ENCODE measurements at places on chromosomes 1 and 21.

DNA sequence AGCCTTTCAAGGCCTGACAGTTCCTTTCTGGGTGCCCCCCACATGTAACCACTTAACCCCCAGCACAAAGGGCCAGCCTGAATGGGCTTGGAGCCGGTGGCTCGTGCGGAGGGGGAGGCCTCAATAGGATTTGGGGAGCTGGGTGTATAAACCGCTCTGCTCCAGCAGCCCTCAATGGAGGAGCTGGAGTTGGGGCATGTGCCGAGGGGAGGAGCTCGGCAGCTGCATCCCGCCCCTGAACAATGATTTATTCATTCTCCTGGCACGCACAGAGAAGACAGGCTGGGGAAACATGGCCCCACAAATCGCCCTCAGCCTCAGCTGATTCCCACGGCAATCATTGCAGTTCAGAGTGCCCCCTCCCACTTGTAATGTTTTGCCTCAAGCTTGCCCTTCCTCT lies 6.9 kb upstream of the C1orf216 start:
- peaks cover 2% of the 10 kb centered on the region for H3K27me3 ChIP-seq
- peaks cover 24% of the 10 kb centered on the region for H3K4me1 ChIP-seq
- peak overlapping the region; percentile 79 for H3K4me3 ChIP-seq
- H3K36me3 ChIP-seq = peaks cover 9% of the 10 kb centered on the region

DNA sequence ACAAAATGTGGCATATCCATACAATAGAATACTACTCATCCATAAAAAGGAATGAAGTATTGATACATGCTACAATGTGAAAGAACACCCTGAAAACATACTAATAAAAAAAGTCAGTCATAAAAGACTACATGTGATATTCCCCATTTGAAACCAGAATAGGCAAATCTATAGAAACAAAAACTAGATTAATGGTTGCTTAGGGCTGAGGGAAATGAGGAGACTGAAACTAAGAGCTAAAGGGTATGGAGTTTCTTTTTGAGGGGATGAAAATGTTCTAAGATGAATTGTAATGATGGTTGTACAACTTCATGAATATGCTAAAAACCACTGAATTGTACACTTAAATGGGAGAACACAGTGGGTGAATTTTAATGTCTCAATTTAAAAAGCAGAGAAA lies 50.9 kb downstream of the ACBD6 start:
- DNase-seq = no peak
- no peak overlapping the region for H3K4me3 ChIP-seq
- no peaks in the 10 kb centered on the region for H3K27me3 ChIP-seq
- H3K27ac ChIP-seq = no peak overlapping the region

- H3K4me3 ChIP-seq = peak overlapping the region; percentile 92
- peaks cover 24% of the 10 kb centered on the region for H3K4me1 ChIP-seq
- H3K27ac ChIP-seq = peak overlapping the region; percentile 48
- H3K27me3 ChIP-seq = peaks cover under 1% of the 10 kb centered on the region
These were observed 683 bp upstream of the DMAP1 start for GRCh38 chr1:44212355-44213221.

DNA sequence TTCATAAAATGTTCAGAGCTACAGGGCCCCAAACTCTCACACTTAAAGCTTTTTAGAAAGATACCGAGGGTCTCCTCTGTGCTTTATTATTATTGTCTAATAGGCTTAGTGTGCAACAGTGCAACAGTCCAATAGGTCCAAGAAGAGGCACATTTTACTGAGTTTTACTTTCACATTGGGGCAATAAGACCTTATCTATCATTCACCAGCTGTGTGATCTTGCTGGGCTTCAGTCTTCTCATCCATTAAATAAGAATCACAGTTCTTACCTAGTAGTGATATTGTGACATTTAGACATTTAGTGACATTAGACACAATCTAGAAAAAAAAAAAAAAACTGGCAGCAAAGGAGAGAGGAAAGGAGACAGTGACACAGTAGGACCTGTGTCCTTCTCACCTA lies 175.8 kb upstream of the NFIA start:
- H3K4me3 ChIP-seq = no peak overlapping the region
- peaks cover 10% of the 10 kb centered on the region for H3K4me1 ChIP-seq
- no peaks in the 10 kb centered on the region for H3K27me3 ChIP-seq
- no peak for DNase-seq

- DNase-seq = no peak
- peaks cover 2% of the 10 kb centered on the region for H3K36me3 ChIP-seq
- H3K4me1 ChIP-seq = peaks cover 10% of the 10 kb centered on the region
- H3K27me3 ChIP-seq = peaks cover 81% of the 10 kb centered on the region
These were observed 1.2 kb downstream of the MCOLN2 start for GRCh38 chr1:84995484-84996334.

- H3K27ac ChIP-seq = peak overlapping the region; percentile 40
- H3K4me1 ChIP-seq = peaks cover 22% of the 10 kb centered on the region
- H3K36me3 ChIP-seq = no peaks in the 10 kb centered on the region
- no peaks in the 10 kb centered on the region for H3K27me3 ChIP-seq
- no peak for DNase-seq
These were observed 16.7 kb downstream of the RAB3B start for GRCh38 chr1:51973587-51974474.

GRCh38 chr1:219682788-219683187 lies 69.9 kb upstream of the ZC3H11B start:
- peaks cover 40% of the 10 kb centered on the region for H3K4me1 ChIP-seq
- peaks cover 12% of the 10 kb centered on the region for H3K36me3 ChIP-seq
- no peak for DNase-seq

GRCh38 chr1:19450811-19451515 lies 34.4 kb downstream of the CAPZB start:
- H3K27me3 ChIP-seq = no peaks in the 10 kb centered on the region
- no peak for DNase-seq
- no peak overlapping the region for H3K4me3 ChIP-seq

- H3K4me3 ChIP-seq = no peak overlapping the region
- no peaks in the 10 kb centered on the region for H3K36me3 ChIP-seq
- no peaks in the 10 kb centered on the region for H3K27me3 ChIP-seq
- H3K27ac ChIP-seq = no peak overlapping the region
- H3K4me1 ChIP-seq = peaks cover 10% of the 10 kb centered on the region
- DNase-seq = no peak
These were observed 6.0 kb upstream of the CAMTA1 start for GRCh38 chr1:6779089-6779805.

- H3K4me1 ChIP-seq = peaks cover 14% of the 10 kb centered on the region
- peaks cover 41% of the 10 kb centered on the region for H3K27me3 ChIP-seq
- peak; percentile 68 for DNase-seq
- peak overlapping the region; percentile 91 for H3K4me3 ChIP-seq
- H3K27ac ChIP-seq = no peak overlapping the region
- no peaks in the 10 kb centered on the region for H3K36me3 ChIP-seq
These were observed 1.9 kb downstream of the MANEAL start for GRCh38 chr1:37795340-37796125.

GRCh38 chr1:195820925-195821324 lies 787.3 kb downstream of the KCNT2 start:
- no peak for DNase-seq
- no peaks in the 10 kb centered on the region for H3K36me3 ChIP-seq
- H3K4me3 ChIP-seq = no peak overlapping the region
- no peaks in the 10 kb centered on the region for H3K4me1 ChIP-seq
- H3K27me3 ChIP-seq = no peaks in the 10 kb centered on the region
- H3K27ac ChIP-seq = no peak overlapping the region

- no peak overlapping the region for H3K4me3 ChIP-seq
- H3K27ac ChIP-seq = no peak overlapping the region
- no peaks in the 10 kb centered on the region for H3K27me3 ChIP-seq
- no peak for DNase-seq
- H3K36me3 ChIP-seq = no peaks in the 10 kb centered on the region
These were observed 34.4 kb upstream of the MAB21L3 start for GRCh38 chr1:116076831-116077230.

- no peak for DNase-seq
- no peaks in the 10 kb centered on the region for H3K27me3 ChIP-seq
- no peak overlapping the region for H3K4me3 ChIP-seq
- no peaks in the 10 kb centered on the region for H3K36me3 ChIP-seq
- no peak overlapping the region for H3K27ac ChIP-seq
These were observed 866.2 kb downstream of the NCAM2 start for GRCh38 chr21:21864321-21864840.

- peaks cover 68% of the 10 kb centered on the region for H3K27me3 ChIP-seq
- H3K36me3 ChIP-seq = no peaks in the 10 kb centered on the region
- DNase-seq = peak; percentile 68
- H3K27ac ChIP-seq = no peak overlapping the region
- H3K4me1 ChIP-seq = peaks cover 19% of the 10 kb centered on the region
These were observed 36.2 kb upstream of the KCNA10 start for GRCh38 chr1:110554871-110555801.

DNA sequence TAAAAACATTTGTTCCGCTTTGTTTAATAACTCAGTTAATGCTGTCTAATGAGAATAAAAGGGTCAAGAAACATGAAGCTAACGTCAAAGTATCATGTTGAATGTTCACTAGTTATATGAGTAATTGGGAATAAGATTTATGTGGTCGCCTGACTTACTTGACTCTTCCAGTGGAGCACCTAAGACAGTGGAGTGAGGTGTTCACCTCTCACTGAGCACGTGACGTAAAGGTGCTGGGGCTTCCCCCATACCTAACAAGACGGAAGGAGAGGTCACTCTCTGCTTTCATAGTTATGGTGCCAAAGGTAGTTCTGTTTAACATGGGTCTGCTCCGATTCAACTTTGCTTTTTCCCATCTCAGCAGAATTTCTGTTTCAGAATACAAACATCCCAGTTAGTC lies 686 bp downstream of the KMO start:
- no peak overlapping the region for H3K4me3 ChIP-seq
- peaks cover 18% of the 10 kb centered on the region for H3K4me1 ChIP-seq
- no peaks in the 10 kb centered on the region for H3K36me3 ChIP-seq
- H3K27ac ChIP-seq = no peak overlapping the region
- peaks cover 22% of the 10 kb centered on the region for H3K27me3 ChIP-seq

DNA sequence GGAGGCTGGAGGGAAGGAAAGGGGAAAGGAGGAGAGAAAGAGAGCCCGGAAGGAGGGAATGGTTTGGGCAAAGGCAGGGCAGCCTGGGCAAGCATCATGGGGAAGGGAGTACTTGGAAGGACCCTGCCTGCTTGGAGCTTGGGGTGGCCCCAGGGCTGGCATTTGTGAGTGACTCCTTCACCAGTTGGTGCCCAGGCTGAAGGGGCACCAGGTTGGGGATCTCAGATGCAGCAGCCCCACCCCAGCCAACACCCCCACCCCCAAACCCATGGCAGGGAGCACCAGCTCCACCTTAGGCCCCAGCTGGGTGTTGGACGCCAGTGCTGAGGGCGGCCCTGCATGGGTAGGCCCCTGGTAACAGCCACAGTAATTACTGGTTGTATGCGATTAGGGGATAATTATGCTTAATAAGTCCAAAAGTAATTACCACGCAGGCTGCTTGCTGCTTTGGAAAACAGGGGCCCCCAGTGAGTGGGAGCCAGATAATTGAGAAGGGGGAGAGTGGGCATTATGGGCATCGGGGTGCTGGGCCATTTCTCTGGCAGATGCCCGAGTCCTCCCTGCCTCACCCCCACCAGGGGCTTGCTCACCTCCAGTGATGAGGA lies 78.3 kb downstream of the VWA5B1 start:
- H3K36me3 ChIP-seq = no peaks in the 10 kb centered on the region
- H3K27me3 ChIP-seq = peaks cover 96% of the 10 kb centered on the region
- H3K4me1 ChIP-seq = peaks cover 5% of the 10 kb centered on the region
- no peak for DNase-seq
- no peak overlapping the region for H3K27ac ChIP-seq

DNA sequence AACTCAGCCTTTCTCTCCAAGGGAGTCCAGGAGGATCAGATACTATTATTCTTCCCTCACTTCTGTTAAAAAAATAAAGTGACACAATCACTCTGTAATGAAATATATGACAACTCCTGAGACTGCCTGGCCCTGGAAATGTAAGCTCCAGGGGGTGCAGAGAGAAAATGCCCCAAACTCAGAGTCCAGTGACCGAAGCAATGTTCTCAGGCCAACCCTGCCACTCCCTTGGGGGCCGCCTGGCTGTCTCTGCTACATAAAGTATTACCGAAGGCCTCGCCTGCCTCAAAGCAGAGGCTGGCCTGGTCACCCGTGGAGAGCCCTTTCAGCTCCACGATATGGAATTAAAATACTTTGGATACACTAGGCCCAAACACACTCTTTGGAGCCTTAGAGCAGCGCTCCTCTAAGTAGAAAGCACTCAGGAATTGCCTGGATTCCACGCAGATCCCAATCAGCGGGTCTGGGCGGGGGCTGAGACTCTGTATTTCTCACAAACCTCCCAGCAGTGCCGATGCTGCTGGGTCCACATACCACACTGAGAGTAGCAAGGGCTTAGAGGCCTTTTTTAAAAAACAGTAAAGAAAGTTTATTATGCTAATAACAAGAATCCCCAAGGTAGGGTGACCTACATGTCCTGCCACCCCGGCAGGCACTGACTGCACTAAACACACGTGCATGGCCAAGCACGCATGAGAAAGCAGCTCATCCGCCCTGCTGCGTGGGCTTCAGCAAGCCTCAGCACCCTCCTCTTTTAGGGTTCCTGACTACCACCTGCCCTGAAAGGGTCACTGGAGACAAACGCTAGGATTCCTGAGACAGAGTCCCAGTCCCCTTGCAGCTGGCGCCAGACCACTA lies 31.1 kb downstream of the TMCO4 start:
- H3K27ac ChIP-seq = no peak overlapping the region
- peaks cover 32% of the 10 kb centered on the region for H3K4me1 ChIP-seq
- no peak overlapping the region for H3K4me3 ChIP-seq
- no peak for DNase-seq
- peaks cover 10% of the 10 kb centered on the region for H3K27me3 ChIP-seq

GRCh38 chr1:165114022-165114888 lies 242.3 kb downstream of the LMX1A start:
- DNase-seq = peak; percentile 65
- peaks cover 83% of the 10 kb centered on the region for H3K27me3 ChIP-seq
- no peaks in the 10 kb centered on the region for H3K36me3 ChIP-seq
- H3K4me3 ChIP-seq = no peak overlapping the region
- H3K4me1 ChIP-seq = peaks cover 4% of the 10 kb centered on the region

- H3K27me3 ChIP-seq = peaks cover 28% of the 10 kb centered on the region
- H3K36me3 ChIP-seq = no peaks in the 10 kb centered on the region
- peaks cover 17% of the 10 kb centered on the region for H3K4me1 ChIP-seq
- DNase-seq = no peak
- H3K4me3 ChIP-seq = no peak overlapping the region
These were observed 3.9 kb upstream of the SYNC start for GRCh38 chr1:32706491-32706890.
